Activated naive CD4-positive, alpha-beta T cell treated with anti-CD3 and anti-CD28 coated beads, Interleukin-2, amount 50 U/mL, for 72 hours (primary cell): ENCODE measurements at places on chromosomes 12 and 14. TPM values are rescaled to one million over a fixed set of nuclear protein-coding genes. Genes with fewer than 3 reads are reported as not detected.
A peak's percentile ranks its signal among the peaks of the same experiment; 100 is the strongest.

The SYNDIG1L gene
- not detected for total RNA-seq

The DEPDC4 gene
- total RNA-seq, result 6.7 TPM

The SLC7A7 gene
- 0.46 TPM for total RNA-seq

The HOXC9 gene
- total RNA-seq, result not detected

The JDP2 gene
- 2.0 TPM for total RNA-seq

The SERPINA12 gene
- not detected for total RNA-seq

- DNase-seq, result no peak
Measured at GRCh38 chr12:27179400-27180214, 64.5 kb upstream of the STK38L start.

GRCh38 chr12:1500095-1500801 lies 94.1 kb downstream of the FBXL14 start:
- DNase-seq, result no peak

- DNase-seq, result no peak
Measured at GRCh38 chr14:61396279-61396678, 74.9 kb downstream of the PRKCH start.

DNA sequence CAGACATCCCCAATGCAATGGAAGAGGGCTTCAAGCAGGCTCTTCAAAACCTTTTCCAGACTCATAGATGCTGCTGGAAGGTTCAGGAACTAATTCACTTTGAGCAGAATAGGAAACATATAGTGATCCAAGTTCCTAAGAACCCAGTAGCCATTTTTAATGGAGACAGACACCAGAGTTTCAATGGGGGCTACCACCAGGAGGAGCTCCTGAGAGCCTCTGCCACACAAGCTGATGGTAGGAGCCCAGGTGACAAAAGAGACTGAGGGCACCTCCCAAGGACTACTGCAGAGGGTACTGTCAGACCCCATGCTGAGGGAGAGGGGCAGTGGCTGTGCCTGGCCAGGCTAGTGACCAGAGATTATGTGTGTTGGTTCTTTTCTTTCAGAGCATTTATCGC lies 45.9 kb downstream of the IFNG start:
- peak; percentile 48 for DNase-seq

GRCh38 chr12:66693901-66694513 lies 15.1 kb upstream of the GRIP1 start:
- no peak for DNase-seq

GRCh38 chr14:78664841-78665240 lies 494.7 kb downstream of the NRXN3 start:
- DNase-seq, result no peak

GRCh38 chr12:113724794-113725556 lies 241.2 kb downstream of the RBM19 start:
- DNase-seq, result no peak

- DNase-seq, result no peak
Measured at GRCh38 chr14:97336816-97337215, 539.6 kb downstream of the VRK1 start.

GRCh38 chr14:105999361-106000028 lies 473.1 kb downstream of the TMEM121 start:
- DNase-seq, result peak; percentile 99

GRCh38 chr12:49524660-49525324 lies 14.0 kb upstream of the KCNH3 start:
- DNase-seq, result no peak

- no peak for DNase-seq
Measured at GRCh38 chr12:43226151-43226550, 325.9 kb downstream of the ADAMTS20 start.

- DNase-seq, result no peak
Measured at GRCh38 chr12:68863109-68863770, 55.3 kb downstream of the MDM2 start.
